CD4-positive, alpha-beta T cell treated with Interferon alpha-2 for 1 hour (primary cell): ENCODE measurements at places on chromosomes 5 and 9.

DNA sequence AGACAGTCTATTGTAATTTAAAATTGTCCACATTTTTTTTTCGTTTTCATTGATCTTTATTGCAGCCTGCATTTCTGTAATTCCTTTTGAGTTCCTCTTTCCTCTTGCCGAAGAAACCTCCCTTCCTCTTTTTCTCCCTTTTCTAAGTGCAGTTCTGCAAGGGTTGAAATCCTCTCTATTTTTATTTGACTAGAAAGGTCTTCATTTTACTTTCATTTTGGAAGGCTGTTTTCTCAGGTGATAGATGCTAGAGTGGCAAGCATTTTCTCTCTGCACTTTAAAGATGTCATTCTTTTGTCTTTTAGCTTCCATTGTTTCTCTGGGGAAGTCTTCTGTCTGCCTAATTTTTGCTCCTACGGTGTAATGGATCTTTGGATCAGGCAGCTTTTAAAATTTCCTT, 248.5 kb downstream of the SMARCA2 start:
- no peak for DNase-seq

- DNase-seq, result no peak
These were observed 526.7 kb upstream of the ADAMTS16 start for GRCh38 chr5:4613440-4613839.

DNA sequence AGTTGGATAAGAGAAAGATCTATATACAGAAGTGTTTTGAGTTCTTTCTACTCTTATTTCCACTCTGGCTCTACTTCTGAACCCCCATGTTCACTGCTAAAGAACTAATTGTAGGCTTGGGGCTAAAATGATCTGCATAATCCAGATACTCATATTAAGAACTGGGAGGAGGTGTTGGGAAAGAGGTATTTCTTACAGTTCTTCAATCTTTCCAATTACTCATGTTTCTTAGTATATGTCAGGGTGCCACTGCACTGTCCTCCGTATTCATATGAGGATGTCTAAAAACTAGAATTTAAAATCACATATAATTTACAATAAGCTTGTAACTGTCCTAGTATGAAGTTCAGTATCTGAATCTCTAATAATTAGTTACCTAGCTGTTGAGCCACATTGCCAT, 12.7 kb downstream of the NIPBL start:
- DNase-seq, result no peak

DNA sequence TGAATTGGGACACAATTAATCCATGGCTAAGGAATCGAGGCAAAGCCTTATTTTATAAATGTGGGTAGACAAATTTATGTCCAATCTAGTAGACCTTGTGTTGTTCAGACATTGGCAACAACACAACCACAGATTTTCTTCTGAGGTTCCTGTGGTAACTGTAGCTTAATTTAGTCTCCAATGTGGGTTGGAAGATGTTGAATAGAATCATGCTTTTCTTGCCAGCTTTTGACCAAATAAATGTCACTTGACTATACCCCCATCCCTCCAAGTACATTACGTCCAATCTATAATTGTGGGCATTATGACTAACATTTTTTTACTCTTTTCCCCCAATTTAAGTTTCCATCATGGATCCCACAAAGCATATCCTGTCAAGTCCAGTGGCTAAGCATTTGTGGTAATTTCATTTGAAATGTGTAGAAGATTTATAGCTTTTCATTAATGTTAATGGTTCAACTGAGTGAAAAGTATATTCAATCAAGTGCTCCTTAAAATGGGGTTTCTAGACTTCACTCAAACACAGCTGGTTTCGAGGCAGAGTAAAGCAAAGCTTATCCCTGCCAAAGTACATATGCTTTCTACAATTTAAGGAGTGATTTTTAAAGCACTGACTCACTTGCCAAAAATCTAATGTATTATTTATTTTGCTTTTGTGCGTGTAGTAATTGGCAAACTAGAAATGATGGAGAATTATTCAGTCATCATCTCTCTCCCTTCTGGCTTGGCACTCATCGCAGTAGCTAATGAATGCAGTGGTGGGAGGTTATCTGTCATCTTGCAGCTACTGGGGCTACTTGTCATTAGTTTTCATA, 141.8 kb downstream of the FAM174A start:
- no peak for DNase-seq

DNA sequence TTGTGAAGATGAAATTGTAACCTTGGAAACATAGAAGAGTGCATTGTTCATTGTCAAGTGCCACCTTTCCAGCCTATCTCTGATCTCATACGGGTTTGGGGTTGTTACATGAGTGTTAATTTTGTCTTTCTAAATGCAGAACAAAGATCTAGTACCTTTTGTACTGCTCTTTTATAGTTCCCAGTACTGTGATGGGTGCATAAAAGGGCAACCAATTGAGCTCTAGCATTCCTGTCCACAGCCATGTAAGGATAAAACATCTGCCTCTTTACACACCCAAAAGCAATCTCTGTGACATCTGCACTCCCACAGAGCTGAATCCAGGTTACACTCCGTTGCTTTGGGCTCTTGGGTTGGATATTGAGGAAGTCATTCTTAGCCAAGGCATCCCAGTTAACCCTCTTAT, 255.2 kb downstream of the SGCD start:
- no peak for DNase-seq

GRCh38 chr9:100428871-100429654, 2.1 kb downstream of the MSANTD3 start:
- DNase-seq, result no peak

- no peak for DNase-seq
These were observed 49.2 kb downstream of the CNTRL start for GRCh38 chr9:121123816-121124535.

GRCh38 chr5:90095292-90096060, 314.1 kb downstream of the CETN3 start:
- DNase-seq, result no peak
